ENCODE measurements at places on chromosomes 2 and 18.
A peak's percentile ranks its signal among the peaks of the same experiment; 100 is the strongest.

DNA sequence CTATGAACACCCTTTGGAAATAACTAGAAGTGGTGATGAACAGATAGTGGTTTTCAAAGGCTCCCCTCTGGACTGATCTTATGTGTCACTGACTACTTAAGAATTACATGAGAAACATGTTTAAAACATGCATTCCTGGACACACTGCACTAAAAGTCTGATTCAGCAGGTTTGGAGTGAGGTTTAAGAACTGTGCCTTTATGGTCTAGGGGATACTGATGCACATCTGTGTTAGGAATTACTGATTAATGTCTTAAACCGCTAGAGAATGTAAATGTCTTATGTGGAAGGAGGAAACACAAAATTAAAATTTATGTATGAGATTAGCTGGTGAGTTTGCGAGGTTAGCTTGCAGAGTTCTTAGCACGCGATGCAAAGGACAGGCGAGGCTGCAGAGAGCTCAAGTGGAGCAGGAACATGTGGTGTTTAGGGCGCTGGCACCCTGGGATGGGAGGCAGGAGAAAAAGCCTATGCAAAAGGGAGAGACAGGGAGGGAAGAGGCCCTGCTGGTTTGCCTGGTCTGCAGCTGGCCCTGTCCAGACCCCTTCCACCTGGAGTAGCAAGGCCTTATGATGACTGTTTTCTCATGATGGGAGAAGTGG, 11.7 kb downstream of the SH3YL1 start:
- no peak for DNase-seq

DNA sequence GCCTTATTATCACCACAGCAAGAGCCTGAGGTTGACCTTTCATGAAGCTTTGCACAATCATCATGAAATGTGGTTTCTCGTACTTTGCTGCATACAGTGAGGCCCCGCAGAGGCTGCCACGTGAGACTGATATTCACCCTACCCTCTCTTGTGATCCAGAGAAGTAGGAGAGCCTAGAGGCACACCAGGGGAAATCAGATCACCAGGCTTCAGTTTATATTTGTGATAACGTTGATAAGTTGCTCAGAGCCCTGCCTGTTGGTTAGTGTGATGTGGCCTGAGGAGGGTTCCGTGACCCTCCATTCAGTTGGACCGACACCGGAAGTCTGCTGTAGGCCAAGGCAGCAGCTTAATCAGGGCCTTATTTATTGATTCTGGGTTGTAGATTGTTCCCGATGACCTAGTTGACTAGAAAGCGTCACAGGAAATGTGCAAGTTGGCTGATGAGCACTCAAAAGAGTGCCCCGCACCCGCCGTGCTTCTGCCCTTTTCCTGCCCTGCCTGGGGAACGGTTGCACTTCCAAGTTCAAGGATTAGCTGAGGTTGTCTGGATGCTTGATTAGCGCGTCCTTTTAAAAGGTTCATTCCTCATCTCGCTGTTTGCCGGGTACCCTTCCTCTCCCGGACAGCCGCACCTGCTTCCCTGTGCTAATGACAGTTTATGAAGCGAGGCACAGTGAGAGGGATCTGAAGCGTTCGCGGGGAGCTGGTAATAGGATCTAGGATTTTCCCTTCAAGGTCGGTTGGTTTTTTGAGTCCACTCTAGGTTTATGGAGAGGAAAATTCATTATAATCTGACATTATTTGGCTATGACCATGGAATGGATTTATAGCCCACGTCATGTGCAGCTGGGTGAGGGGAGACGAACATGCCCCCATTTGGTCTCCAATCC, 146.4 kb downstream of the SH3RF3 start:
- DNase-seq = no peak

DNA sequence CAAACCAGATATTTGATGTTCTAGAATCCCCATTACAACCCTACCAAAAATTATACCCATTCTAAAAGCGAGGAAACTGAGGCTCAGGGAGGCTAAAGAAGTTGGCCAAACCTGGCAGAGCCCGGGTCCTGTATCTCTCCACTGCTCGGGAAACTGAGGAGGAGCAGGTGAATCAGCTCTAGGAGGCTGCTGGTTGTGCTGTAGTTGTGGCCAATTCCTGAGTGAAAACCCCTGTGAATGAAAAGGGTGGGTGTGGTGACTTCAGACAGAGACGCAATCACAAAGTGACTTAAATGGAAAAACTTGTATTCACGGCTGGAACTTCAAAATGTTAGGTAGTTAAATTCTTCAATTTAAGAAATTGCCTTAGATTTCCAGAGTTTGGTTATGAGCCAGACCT, 105.7 kb upstream of the SEC11C start:
- no peak for DNase-seq

DNA sequence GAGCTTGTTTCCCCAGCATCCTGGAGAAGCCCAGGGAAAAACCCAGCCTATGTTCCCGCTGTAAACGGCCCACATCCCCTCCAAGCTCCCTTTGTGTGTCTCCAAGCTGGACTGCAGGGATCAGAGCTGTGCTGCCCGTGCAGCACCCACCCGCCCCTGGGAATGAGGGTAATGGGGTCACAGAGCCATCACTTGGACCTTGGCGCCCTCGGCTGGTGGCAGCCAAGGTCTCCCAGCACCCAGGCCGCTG, 670 bp upstream of the INPP5D start:
- DNase-seq = no peak

- DNase-seq = no peak
Measured at GRCh38 chr18:48771641-48772375, 179.0 kb downstream of the SMAD7 start.

GRCh38 chr2:159573846-159574606, 42.3 kb downstream of the BAZ2B start:
- no peak for DNase-seq

- no peak for DNase-seq
Measured at GRCh38 chr2:4094743-4095142, 391.4 kb downstream of the DCDC2C start.

- no peak for DNase-seq
Measured at GRCh38 chr2:64938607-64939285, 50.5 kb upstream of the SLC1A4 start.

DNA sequence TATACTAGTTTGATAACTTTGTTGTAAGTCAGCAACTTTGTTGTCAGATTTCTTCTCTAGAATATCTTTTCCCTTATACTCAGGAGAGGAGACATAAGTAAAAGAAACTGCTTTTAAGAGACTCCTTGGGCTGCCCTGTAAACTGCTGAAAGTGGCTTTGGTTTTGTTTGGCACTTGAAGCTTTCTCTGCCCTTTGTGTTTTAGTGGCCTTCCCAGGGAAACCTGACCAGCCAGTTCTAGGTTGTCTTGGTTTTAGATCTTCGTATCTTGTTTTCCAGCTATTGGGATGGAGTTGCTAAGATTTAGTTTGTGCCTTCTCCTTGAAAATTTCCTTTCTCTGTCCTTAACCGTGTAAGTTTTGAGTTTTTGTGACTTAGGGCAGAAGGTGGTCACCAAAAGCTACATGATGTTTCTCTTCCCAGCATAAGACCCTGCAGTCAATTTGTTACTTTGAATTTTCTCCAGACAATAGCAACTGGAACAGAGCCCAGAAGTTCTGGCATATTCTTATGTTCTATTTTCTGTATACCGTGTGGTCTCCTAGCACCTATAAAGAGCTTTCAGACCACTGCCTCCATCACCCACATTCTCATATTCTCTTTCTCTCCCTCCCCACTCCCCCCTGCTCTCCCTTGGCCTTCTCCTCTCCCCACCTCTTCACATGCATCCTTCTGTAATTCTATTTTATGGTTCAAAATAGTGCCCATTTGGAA, 81.1 kb downstream of the BOLA3 start:
- DNase-seq = no peak

- DNase-seq = no peak
Measured at GRCh38 chr2:237720444-237720843, 78.1 kb upstream of the RBM44 start.

DNA sequence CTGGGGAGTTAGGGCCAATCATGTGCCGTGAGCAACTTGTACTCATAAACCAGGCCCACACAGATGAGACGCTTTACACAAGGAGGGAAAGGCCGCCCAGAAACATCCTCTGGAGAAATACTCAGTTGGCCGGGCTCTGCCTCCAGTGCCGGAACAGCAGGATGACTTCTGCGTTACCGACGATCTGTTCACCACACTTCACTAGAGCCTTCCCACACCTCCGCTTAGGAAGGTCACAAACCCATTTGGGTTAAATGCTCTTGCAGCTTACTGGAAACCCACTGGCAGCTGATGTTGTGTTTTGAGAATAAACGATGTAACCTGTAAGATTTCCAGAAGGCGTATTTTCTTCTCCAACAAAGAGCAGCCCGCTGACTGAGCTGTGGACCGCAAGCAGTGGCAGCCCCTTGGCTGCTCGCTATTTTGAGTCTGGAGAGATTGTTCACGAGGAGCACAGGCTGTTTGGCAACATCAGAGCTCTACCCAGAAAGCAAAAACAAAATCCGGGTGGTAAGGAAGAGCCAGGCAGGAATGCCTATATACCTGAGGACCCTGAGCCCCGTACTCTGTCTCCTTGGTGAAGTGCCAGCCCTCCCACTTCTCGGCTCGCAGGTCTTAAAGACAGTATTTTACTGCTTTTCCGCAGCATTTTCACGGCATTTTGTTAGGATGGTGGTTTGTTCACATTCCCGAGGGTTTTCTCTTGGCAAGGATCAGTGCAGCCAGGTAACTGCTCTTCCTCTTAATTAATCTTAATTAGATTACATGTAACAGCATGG, 44.0 kb downstream of the COLEC12 start:
- DNase-seq = no peak

- no peak for DNase-seq
Measured at GRCh38 chr2:241932899-241933178, 63.3 kb downstream of the RTP5 start.

GRCh38 chr2:12722447-12723316, 5.9 kb downstream of the TRIB2 start:
- no peak for DNase-seq

GRCh38 chr2:230267556-230267955, 42.0 kb downstream of the SP140 start:
- DNase-seq = no peak

DNA sequence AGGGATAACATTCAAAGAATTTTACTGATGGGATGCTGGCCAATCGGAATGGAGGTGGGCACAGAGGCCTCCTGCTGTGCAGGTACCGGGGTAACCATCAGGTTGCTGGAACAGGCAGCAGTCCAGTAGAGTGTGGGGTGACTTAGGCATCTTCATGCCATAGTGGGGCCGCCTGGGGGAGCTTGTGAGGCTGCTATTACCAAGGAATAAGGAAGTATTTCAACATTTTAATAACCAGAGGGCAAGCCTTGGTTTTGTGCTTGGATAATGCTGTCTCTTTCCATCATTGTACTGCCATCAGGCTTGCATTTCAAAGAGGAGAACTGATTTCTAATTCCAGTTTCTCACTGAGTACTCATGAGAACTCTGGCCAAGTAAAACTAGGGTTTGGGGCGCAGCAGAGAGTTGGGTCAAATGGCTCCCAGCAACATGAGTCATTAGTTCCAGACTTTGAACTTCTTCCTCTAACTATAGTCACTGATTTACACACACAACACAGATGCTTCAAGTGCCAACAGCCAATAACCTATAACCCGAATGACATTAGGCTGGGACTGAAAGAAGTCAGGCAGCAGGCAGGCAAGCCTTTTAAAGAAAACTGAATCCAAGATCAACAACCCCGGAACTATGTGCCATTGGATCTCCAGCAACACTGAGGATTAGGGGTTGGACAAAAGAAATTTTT, 56.1 kb upstream of the FHL2 start:
- peak; percentile 11 for DNase-seq

DNA sequence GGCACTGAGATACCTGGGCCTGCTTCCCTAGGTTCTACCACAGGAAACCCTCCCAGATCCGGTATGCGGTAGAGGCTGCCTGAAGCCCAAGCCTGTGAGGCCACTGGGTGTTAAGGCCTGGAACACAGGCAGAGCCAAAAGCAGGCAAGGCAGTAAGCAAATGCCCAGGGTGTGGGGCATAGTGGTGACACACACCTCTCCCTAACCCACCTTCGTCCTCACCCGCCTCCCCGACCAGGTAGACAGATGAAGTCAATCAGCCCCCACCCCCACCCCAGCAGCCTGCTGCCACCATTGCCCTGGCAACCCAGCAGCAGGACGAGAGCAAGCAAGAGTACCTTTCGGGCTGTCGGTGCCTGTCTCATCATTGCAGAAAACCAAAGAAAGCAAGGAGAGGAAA, 6.1 kb downstream of the DCTN1 start:
- no peak for DNase-seq

GRCh38 chr2:26807788-26808460, 22.1 kb downstream of the CENPA start:
- no peak for DNase-seq

DNA sequence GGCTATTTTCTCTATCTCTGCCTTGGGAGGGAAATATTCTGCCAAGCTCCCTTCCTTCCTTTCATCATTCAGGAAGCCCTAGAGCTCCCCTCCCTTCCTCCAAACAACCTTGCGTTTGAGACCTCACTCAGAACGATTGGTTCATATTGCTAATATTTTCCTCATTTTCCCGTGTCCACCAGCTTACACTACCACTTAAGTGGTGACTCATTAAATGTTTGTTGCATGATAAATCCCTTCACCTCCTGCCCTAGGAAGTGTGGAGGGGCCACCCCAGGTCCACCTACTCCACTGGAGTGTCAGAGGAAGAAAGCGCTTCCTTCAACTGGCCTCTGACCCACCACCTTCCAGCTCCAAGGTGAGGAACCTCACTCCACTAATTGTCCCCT, 2.3 kb upstream of the LPIN2 start:
- no peak for DNase-seq

GRCh38 chr2:85601771-85602475, 575 bp downstream of the TMEM150A start:
- DNase-seq = no peak

DNA sequence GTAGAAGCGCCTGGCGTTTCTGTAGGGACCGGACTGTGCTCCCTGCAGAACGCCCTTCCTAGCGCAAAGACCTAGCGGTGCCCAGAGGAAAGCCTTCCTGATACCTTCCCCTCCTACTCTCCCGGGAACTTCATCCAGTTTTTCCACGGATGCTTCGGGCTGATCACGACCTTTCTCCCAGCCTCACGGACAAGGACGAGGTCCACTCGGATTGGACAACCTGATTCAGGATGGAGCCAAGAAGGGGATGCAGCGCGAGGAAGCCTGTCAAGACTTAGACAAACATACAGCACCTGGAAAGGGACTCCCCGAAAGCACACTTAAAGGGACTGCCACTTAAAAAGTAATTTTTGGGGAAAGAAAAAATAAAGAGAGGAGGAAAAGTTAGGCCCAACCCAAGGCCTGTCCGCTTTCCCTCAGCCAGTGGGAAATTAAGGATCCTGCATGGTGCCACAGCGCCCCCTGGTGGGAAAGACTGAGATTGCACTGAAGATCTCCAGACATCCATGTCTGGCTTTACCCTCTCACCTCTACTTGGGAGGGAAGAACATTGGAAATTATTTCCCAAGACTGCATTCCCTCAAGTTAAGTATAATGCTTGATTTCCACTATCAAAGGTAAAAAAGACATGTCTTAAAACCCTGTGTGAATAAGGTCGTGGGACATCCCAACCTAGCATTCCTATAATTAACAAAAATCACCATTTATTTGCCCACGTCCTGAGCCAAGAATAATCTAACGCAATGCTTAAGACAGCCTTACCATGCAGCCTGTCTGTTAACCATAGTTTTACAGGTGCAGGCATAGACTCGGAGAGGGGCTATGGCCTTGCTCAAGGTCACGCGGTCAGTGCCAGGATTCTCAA, 13.4 kb upstream of the COPS8 start:
- DNase-seq = peak; percentile 79

All from CD4-positive, alpha-beta T cell treated with Interleukin-17A for 4 hours (primary cell).